ENCODE measurements at places on chromosomes 4 and X.

DNA sequence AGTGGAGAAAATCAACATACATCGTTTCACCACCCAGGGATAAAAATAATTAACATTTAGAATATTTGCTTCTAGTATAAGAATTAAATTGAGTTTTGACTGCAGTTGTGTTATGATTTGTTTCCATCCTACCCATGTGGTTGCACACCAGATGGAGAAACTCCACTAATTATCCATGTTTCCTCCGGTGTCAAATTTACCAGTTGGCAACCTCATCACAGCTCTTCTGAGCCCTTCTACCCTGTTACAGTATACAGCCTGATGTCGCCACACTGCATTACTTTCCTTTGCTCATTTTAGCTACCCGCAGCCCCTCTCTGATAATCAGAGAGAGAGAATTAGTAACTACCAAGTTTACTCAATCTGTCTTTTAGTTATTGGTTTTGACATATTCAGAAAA is 411.2 kb downstream of the DTHD1 start:
- no peak for DNase-seq

DNA sequence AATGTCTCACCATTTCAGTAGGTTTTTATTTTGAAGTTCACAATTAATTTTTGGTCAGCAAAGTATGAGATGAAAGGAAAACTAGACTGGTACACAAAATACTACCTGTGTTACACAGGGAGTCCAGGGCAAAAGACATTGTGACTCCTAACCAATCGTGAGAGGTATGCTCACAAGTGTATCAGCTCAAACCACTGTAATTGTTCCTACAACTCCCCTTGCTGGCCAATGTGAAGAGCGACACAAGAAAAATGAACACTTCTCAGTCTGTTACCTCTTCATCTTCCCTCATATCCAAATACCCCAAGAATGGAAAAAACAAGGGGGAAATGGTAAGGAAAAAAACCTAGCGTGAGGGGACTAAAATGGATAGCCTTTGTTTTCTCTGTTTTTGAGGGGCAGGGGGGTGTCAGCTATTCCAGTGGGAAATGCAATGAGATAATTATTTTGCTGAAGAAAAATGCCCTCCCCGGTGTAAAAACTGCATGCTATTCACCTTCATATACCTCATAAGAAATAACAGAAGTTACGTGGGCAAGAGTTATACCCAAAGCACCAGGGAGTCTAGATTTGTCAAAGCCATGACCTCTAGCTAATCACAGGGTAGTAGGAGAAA is 30.6 kb upstream of the NSUN7 start:
- DNase-seq, result no peak

DNA sequence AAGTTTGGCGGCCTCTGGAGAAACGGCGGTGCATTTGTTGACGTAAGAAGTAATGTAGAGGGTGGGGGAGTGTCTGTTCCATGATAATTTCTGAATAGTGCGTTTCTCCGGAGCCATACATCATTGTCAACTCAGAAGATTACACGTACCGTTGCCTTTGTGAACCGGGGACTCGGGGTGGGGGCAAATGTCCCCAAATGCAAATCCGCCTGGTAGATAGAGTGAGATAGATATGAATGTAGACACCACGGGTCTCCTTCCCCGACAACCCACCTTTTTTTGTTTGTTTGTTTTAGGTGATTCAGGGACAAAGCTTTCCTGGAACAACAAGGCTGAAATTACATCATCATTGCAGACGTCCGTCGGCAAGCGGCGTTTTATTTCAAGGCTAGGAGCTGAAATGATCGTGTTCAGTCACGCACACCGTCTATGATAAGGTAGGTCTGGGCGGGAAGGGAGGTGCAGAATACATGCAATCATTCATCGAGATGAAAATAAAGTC is 96.0 kb upstream of the PPP2R3B start:
- DNase-seq, result no peak

- no peak for DNase-seq
Measured at GRCh38 chr4:112927544-112927943, 121.9 kb upstream of the ANK2 start.

- DNase-seq, result no peak
Measured at GRCh38 chr4:89305712-89306437, 1.7 kb downstream of the GPRIN3 start.

GRCh38 chr4:34720571-34720970 is 1523.7 kb downstream of the ARAP2 start:
- DNase-seq, result no peak

GRCh38 chrX:139290310-139290709 is 240.2 kb upstream of the F9 start:
- DNase-seq, result no peak

- no peak for DNase-seq
Measured at GRCh38 chrX:15985937-15986336, 131.3 kb upstream of the AP1S2 start.

DNA sequence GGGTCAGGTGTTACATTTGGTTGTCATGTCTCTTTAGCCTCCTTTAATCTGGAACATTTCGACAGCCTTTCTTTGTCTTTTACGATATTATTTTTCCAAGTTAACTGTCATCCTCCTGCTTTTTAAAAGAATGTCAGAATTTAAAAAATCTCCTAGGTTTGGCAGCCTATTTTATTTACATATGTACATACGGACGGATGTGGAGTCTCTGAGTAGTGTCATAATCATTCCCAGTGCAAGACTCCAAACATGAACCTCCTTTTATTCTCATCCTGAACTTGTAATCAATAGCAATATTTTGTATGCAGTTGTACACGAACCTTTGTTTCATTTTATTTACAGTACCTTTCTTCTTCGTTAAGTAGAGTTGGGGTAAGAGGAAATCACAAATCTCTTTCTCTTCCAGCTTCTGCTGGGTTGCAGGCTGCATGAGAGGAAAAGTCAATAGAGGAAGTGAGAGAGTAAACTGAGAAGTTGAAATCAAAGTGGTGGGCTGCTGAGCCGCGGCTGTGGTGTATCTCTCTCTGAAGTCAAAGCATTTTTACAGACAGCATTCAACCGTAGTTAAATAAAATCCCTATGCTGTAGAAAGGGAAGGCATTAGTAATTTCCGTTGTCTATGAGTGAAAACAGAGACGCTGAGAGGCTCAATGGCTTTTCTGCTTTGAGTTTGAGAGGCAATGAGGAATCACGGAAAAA is 53.9 kb upstream of the RPS6KA3 start:
- no peak for DNase-seq

DNA sequence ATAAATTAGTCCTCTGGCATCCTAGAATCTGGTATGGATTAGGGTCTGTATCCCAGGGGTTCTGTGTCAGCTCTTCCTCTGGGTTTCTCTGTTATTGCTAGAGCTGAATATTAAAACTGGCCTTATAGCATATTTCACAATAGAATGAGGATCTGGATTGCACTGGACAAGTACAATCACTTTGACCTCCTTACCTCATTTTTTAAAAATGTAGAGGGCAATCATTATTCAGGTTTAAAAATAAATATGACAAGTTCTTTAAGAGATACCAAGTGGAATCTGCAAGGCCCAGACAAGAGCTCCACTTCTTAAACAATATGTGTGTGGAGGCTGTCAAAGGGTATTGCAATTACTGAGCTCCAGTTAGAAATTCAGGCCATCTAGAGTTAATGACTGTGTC is 1.4 kb downstream of the PALLD start:
- DNase-seq, result no peak

- no peak for DNase-seq
Measured at GRCh38 chrX:7542587-7543380, 300.2 kb upstream of the VCX start.

DNA sequence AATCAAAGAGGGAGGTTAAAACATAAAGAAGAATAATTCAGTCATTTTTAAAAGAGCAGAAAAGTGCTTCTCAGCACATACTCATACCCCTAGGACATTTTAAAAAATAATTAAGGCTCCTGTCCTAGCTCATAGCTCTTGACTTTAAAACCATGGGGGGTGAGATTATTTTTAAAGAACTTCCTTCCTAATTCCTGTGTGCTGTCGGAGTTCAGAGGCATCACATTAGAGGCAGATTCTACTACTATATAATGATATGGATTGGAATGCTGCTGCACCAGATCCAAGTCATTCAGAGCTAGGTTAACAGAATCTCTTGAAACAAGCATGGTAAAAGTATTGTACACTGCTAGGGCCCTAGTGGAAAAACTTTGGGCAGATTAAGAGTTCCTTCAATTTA is 456.5 kb upstream of the ADGRL3 start:
- DNase-seq, result no peak

Measured in glutamatergic neuron (in vitro differentiated cells).